ENCODE measurements at places on chromosomes 6 and 20.

- no peak for DNase-seq
Measured at GRCh38 chr20:63006540-63007359, at the start of gene BHLHE23. Gene BHLHE23 (minus strand): TSS chr20:63006964. CDS start chr20:63006774, 190 bp downstream.

DNA sequence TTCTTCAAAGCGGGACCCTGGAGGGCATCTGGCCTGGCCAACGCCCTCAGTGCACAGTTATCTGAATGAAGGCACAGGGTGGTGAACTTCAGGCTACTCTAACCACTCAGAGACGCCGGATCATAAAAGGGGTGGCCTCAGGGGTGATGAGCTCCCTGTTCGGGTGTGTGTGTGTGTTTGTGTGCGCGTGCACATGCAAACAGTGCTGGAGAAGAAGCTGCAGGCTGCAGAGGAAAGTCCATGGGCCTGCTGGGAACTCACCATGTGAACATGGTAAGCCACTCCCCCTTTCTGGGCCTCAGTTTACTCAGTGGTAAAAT lies 42.0 kb downstream of the KIAA1755 start:
- no peak for DNase-seq

DNA sequence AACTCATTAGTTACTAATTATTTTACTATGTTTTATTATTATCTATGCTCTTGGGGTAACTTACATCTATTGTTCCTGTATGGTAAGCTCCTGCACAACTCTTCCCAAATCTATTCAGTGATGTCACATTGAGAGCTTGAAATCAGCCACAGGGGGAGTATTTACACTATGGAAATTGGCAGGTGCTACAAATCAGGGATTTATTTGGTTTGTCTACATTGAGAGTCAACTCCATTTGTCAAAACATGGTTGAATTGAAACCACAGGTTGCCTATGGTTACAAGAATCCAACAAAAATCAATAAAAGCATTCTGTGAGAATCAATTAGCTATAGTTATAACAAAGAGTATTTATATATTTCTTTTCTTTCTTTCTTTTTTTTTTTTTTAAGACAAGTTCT lies 3.9 kb upstream of the FITM2 start:
- no peak for DNase-seq

DNA sequence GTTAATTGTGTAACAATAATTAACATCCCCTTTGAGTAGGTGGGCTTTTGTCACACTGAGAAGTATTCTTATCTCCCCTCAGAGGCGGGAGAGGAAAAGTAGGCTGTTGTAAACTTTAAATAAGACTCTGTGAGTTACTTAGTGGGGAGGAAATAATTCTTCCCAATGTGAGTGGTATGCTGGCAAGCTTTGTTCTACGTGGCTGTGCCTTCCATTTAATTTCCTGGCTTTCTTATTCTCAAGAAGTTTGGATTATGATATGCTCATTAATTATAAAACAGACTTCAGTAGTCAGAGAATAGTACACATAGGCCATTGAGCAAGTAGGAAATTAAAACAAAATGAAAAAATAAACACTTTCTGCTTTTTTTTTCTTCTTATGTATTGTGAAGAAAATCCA lies 19.1 kb downstream of the ADGRB3 start:
- no peak for DNase-seq

DNA sequence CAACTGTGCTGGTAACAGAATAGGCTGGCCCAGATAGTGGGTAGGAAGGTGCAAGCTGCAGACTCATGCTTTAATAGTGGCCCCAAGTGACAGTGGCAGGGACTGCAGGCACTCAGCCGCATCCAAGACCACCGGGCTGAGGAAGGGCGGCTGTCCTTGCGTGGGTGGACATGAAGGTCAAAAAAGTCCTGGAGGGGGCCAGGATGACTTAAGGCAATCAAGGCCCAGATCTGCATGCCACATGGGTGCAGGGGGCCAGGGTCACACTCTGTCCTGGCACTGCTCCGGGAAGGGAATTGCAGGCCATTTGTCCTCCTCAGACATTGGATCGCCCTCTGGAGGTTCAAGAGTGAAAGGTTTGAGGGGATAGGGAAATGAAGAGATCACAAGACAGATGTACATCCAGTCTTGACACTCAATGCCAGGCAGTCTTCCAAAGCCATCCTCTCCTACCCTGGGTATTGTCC lies 10.4 kb upstream of the VNN2 start:
- no peak for DNase-seq

DNA sequence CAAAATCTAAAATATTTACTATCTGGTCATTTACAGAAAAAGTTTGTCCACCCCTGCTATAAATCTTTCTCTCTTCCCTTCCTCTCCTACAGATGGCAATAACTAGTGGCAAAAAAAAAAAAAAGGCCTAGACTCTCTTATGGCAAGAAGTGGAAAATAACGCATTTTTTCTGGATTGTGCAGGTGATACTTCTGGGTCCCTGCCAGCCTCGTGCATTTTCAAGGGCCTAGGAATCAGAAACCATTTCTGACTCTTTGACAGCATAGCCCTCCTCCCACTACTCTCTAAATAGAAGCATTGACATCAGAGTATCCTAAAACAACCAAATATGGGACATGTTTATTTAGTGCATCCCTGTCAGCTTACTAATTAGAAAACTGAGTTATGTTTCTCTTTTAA lies 251.0 kb downstream of the KHDC1L start:
- no peak for DNase-seq

DNA sequence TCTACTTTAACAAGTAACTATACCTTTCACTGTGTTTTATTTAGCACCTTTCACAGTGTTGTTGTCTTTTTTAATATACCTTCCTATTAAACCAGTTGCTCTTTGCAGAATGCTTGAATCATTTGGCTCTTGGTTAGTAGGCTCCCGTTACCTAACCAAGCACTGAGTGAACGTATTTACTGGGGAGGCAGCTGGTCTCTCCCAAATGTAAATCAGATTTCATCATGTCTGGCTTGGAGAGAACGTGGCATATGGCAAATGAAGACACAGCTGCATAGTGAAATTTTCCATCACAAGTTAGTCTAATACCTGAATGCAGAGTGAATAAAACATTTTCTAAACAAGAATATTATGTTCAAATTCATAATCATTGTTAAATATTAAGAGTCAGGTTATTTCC lies 12.4 kb downstream of the HTR1E start:
- no peak for DNase-seq

- no peak for DNase-seq
Measured at GRCh38 chr6:168601546-168601945, 160.6 kb downstream of the SMOC2 start.

GRCh38 chr6:6688951-6689350 lies 100.4 kb downstream of the LY86 start:
- no peak for DNase-seq

DNA sequence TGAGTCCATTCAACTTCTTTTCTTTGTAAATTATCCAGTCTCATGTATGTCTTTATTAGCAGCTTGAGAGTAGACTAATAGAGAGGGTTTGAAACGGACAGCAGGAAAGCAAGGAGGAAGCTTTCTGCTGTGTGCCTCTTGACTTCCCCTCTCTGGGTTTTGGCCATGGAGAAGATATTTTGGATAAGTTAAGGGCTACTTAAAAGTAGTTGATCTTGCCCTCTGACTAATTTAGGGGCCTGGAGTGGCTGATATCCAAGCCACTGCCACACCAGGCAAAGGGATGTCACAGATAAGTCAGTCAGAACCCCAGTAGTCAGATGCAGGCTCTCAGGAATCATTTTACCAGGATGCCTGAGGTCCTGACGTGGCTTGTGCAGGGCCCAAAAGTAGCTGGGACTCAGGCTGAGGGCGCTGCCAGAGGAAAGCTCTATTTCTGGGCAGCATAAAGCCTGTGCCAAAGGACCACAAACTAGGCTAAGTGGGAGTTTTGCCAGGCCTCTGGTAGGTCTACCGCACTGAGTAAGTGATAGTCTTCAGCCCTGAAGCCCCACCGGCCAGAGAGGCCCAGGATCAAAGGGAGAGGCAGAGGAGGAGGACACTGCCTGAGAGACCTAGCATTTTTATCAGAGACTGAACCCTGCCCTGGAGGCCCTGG lies 41.6 kb upstream of the IYD start:
- no peak for DNase-seq

DNA sequence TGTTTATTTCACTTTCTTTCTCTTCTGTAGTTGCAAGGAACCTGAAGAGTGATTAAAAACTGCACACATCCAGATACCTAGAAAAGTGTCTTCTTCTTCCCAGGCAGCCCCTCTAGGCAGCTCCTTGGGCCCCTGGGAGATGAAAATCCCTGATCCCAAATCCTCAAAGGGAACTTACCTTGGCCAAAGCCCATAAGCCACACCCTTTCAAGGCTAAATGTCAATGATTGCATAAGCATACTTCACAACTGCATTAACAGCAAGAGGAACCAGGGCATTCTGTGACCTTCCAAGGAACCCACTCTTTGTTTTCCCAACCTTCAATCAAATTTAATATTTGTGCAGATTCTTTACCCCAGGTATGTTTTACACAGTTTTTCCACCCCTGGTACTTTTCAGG lies 4.4 kb upstream of the HMGN3 start:
- no peak for DNase-seq

GRCh38 chr6:21598674-21599023 lies 5.1 kb downstream of the SOX4 start:
- DNase-seq, result no peak

DNA sequence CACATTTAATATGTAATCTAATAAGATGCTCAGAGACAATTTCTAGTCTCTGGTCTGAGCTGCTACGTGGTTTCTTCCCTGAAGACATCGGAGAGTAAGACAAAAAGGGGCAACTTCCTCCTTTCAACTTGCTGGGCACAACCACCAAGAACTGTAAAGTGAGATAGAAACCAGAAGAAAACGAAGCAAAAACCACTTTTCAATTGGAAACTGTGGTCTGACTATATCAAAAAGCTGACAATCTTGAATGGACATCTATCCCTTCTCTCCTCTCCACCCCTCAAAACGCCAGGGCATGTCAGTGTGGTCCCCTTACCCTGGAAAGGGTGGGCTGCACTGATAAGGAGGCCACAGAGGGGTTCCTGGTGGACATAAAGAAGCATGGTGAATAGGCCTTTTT lies 269.1 kb downstream of the CD83 start:
- DNase-seq, result no peak

- no peak for DNase-seq
Measured at GRCh38 chr20:17898548-17898994, 70.0 kb downstream of the SNX5 start.

GRCh38 chr6:29953001-29953441 lies 10.7 kb downstream of the HLA-A start:
- no peak for DNase-seq

DNA sequence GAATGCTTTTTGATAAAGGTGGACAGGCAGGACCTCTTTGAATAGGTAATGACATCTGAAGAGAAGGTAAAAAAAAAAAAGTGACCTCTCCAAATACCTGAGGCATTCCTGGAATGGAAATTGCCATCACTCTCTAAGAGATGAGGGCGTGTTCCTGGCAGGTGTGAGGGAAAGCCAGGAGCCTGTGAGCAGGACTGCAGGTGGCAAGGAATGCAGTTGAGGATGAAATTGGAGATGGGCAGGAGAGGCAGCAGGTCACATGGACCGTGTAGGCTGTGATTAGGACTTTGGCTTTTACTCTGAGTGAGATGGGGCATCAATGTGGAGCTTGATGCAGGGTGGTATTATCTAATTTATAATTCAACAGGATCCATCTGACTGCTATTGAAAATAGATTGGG lies 227.4 kb downstream of the LRFN2 start:
- DNase-seq, result peak; percentile 66

GRCh38 chr6:108622641-108623298 lies 62.1 kb downstream of the FOXO3 start:
- no peak for DNase-seq

- DNase-seq, result peak; percentile 77
Measured at GRCh38 chr20:1381753-1382591, 10.9 kb downstream of the FKBP1A start.

- DNase-seq, result no peak
Measured at GRCh38 chr6:88698661-88699060, 264.8 kb downstream of the RNGTT start.

DNA sequence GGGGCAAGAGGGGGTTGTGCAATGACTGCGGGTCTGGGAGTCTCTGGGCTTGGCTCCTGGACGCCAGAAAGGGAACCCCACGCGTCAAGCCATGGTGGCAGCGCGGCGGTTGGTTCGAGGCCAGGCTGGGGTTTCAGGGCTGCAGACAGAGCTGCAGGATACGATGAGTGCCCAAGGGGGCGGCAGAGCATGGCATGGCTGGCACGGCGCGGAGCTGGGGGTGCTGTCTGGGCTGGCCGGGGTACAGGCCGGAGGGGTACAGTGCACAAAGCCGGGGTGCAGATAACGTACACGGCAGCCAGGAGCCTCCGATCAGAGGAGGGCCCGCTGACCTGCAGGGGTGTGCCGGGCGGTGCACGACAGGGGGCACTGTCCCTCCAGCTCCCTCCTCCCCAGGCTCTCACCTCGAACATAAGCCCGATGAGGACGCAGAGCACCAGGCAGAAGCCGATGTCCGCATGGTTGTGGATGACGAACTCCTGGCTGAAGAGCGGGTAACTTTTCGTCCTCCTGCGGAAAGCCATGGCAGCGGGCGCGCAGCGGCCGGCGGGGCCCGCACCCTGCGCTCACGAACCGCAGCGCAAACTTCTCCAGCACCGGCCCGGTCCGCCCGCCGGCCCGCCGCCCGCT lies 353 bp downstream of the TRAM2 start:
- DNase-seq, result peak; percentile 43

- no peak for DNase-seq
Measured at GRCh38 chr20:6168204-6168603, 45.4 kb upstream of the FERMT1 start.

GRCh38 chr6:156821707-156822106 lies 44.5 kb downstream of the ARID1B start:
- no peak for DNase-seq

GRCh38 chr6:88965691-88966090 lies 2.3 kb upstream of the RNGTT start:
- DNase-seq, result no peak

- no peak for DNase-seq
Measured at GRCh38 chr6:163844357-163844756, 429.8 kb downstream of the QKI start.

DNA sequence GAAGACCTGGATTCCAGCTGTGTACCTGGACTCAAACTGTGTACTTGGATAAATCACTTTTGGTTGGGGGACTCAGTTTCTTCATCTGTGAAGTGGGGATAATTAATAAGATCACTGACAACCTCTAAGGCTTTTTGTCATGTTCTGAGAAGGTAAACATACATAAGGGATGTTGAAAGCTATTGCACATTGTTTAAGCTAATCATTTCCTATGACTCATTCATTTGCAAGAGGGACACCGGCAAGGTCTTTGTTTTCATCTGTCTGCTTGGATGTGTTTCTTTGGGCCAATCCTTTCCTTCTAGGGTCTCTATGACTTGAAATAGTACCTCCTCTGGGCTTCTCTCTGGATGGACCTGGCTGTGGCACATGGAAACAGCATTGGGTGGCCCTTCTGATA lies 6.8 kb downstream of the PROKR2 start:
- no peak for DNase-seq
